Stimulated activated CD4-positive, alpha-beta T cell treated with anti-CD3 and anti-CD28 coated beads, TNF-alpha, amount 100 ng/mL, for 24 hours (primary cell): ENCODE measurements at places on chromosomes 5 and 9.

- peak; percentile 17 for DNase-seq
Observed at GRCh38 chr9:15606643-15607472, 54.0 kb downstream of the CCDC171 start.

DNA sequence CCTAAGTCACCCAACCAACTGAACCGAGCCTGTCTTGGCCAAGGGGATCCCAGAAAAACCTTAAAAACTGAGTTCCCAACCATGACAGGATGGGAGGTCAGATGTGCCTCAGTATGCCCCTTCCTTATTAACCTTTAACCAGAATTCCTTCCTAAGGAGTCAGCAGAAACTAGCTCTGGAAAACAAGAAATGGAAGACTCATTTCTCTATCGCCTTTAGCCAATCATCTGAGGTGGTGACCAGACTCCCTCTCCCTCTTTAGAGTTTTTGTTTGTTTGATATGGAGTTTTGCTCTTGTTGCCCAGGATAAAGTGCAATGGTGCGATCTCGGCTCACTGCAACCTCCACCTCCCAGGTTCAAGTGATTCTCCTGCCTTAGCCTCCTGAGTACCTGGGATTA lies 37.5 kb downstream of the SLC28A3 start:
- DNase-seq: no peak

DNA sequence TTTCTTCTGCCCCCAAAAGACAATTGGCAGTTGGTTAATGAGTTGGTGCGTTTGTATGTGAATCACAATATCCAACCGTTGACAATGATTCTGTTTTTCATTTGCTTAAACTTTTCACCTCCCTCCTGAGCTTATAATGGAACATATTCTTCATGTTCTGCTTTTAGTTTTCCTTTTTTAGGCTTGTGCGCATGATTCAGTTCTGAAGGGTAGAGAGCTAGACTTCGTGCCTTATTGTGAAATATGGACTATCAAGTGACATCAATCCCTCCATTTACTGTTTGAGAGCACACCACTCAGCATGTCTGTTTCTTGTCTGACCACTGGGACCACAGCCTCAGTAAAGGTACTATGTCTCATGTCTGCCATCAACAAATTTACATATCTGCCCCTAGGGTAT lies 30.5 kb upstream of the LPAR1 start:
- DNase-seq: no peak

DNA sequence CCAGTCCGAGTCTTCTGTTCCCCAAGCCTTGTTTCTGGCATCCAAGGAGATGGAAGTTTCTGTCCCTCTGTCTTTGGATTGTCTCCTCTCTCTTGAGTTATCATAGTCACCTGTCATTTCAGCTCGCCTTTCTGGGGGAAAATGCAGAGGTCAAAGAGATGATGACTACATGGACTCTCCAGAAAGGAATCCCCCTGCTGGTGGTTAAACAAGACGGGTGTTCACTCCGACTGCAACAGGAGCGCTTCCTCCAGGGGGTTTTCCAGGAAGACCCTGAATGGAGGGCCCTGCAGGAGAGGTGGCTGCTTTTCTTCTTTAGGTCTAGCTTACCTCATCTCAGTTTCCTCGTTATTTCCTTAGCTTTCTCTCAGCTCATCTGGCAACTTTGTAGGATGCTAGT lies 25.1 kb downstream of the ERAP2 start:
- no peak for DNase-seq

DNA sequence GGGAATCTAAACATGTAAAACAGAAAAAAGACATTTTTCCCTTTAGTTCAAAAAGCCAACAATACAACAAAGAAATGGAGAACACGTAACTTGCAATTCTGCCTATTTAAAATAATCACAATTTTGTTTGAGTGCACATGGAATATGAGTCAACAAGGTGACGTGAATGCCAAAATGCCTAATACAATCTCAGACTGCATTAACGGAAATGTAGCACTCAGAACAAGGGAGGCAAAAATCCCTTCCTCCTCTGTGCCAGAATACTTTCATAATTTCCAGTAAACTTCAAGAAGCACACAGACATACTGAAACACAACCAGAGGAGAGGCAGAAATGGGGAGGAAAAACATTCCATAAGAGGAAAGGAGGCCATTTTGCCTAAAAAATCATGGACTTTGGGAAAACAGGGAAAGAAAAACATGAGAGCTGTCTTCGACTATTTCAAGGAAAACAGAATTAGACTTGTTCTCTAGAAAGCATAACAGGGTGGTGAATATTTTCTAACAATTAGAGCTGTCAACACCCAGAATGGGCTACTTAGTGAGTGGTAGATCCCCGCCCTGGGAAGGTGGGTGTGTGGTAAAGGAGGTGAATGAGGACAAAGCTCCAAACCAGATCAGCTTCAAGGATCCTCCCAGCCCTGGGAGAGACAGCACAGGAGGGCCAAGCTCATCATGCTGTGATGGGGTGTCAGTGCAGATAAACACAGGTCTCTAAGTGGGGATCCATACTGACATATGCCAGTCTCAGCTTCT lies 48.2 kb downstream of the ABCA1 start:
- DNase-seq: no peak

- no peak for DNase-seq
Observed at GRCh38 chr5:109697339-109697738, 7.6 kb downstream of the MAN2A1 start.

GRCh38 chr9:107683566-107683965 lies 194.0 kb upstream of the KLF4 start:
- DNase-seq: no peak

GRCh38 chr5:31119938-31120641 lies 73.4 kb upstream of the CDH6 start:
- DNase-seq: no peak

DNA sequence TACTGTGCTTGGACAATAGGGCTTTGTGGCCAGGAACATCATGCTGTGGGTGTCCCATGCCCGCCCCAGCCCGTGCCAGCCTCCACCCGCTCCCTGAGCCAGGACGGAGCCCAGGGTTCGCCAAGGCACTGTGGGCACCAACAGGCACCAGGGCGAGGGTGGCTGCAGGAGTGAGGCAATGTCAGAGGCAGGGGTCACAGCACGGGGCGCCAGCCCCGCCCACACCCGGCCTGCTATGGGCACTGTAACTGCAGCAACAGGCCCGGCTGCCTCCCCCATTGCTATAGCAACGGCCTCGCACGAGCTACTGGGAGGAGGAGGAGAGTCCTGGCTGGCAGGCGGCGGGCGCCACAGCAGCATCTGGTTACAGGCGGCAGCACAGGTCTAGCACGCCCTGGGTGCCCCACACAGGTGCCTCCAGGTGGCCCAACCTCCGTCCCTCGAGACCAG lies 2.5 kb downstream of the ABCA2 start:
- DNase-seq: no peak

DNA sequence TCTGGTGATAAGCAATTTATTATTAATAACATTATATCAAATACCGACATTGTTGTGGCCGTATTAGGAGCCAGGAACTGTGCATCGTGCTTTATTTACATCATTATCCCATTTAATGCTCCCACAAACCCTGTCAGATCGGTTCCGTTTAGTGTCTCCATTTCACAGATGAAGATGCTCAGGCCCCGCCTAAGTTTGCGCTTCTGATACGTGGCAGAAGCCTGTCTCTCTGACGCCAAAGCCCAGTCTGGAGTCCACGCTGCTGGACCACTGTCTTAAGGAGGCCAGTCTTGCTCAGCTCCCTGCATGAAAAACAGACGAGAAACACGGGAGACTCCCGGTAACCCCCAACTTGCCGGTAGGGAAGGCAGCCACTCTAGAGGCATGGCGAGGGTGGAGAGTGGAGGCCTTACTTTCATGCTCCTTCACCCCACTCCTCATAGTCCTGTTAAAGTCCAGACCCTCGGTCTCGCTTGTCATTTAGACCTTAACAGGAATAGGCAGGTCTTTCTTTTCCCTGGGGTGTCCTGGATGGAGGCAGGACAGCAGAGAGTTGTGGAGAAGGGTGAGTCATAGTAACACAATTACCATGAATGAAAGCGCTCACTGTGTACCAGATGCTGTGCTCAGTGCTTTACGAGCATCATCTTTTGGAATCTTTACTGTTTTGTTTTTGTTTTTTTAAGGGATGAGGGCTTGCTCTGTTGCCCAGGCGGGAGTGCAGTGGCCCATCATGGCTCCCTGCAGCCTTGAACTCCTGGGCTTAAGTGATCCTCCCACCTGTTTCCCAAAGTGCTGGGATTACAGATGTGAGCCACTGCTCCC lies 872 bp downstream of the TXNDC15 start:
- DNase-seq: peak; percentile 10

- no peak for DNase-seq
Observed at GRCh38 chr5:7960142-7960541, 91.2 kb downstream of the MTRR start.

DNA sequence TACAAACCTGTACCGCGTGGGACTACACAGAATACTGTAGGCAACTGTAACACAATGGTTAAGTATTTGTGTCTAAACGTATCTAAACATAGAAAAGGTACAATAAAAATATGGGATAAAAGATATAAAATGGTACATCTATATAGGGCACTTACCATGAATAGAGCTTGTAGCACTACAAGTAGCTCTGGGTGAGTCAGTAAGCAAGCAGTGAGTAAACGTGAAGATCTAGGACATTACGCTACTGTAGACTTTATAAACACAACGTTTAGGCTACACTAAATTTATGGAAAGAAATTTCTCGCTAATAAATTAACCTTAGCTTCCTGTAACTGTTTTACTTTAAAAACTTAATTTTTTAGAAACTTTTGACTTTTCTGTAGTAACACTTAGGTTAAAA lies 46.5 kb downstream of the MRPS27 start:
- DNase-seq: no peak

- no peak for DNase-seq
Observed at GRCh38 chr5:96716007-96716406, 53.8 kb downstream of the CAST start.
